Right hindlimb (tissue), 1 donor: ENCODE measurements at places on chromosomes 3 and 15.
A peak's percentile ranks its signal among the peaks of the same experiment; 100 is the strongest.

GRCh38 chr15:76155731-76156130 lies 95.9 kb downstream of the TMEM266 start:
- DNase-seq: peak; percentile 58

- DNase-seq: no peak
Measured at GRCh38 chr3:27792869-27793268, 70.7 kb upstream of the EOMES start.

GRCh38 chr3:29583861-29584260 lies 303.0 kb downstream of the RBMS3 start:
- no peak for DNase-seq

DNA sequence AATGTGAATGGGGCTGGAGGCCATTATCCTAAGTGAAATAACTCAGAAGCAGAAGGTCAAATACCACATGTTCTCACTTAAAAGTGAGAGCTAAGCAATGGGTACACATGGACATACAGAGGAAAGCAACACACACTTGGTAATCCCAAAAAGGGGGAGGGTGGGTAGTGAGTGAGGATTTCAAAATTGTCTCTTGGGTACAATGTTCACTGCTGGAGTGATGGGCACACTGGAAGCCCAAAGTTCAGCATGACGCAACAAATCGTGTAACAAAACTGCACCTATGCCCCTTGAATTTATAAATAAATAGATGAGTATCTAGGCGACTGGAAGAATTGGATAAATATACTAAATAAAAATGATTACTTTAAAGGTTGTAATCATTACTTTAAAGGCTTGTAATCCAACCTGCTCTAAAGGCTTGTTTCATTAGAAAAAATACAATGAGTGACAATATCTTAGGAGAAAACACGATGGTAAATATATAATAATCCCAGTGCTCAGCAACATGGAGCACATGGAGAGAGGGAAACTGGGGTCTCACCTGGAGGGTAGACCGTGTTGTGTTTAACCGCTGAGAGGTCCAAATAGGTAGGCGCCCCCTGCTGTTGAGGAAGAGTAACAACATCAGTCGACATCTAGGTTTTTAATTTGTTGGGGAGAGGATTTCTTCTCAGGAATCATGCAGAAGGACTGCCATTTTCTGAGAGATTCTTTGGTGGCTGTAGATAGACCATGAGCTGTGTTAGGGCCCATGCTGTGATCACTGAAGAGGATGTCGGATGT lies 78.5 kb upstream of the ROBO1 start:
- DNase-seq: no peak

- no peak for DNase-seq
Measured at GRCh38 chr3:171465763-171466162, 5.6 kb upstream of the TNIK start.
